CD4-positive, alpha-beta T cell treated with Interferon alpha-2 for 1 hour (primary cell): ENCODE measurements at places on chromosomes 1 and 21.

DNA sequence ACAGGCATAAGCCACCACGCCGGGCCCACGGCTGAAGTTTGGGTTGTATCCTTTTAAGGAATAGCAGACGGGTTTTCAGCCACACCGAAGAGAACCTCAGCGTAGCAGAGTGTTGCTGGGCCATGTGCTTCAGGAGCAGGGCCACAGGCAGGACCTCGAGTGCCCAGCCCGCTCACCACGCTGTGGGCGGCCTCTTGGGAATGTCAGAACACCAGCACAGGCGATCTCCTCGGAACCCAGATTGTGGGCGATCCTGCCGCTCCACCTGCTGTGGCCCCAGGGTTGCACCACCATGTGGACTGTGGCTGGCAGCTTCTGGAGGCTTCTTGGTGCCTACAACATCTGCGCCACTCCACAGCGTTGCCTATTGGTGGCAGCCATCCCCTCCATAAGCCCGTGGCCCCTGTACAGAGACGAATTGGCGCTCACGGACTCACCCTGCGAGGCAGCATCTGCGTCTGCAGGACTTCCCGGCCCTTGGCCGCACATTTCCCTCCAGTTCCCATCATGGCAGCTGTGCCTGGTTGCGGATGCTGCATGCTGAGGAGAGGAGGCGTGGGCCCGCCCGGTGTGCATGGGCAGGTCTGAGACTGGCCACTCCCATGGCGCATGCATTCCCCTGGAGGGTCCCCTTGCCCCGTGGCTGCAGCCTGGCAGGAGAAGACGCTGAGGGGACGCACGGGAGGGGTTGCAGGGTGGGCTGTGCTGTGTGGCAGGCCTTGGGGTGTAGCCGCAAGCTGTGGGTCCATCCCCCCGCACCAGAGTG is 69.3 kb downstream of the SKI start:
- no peak for DNase-seq

DNA sequence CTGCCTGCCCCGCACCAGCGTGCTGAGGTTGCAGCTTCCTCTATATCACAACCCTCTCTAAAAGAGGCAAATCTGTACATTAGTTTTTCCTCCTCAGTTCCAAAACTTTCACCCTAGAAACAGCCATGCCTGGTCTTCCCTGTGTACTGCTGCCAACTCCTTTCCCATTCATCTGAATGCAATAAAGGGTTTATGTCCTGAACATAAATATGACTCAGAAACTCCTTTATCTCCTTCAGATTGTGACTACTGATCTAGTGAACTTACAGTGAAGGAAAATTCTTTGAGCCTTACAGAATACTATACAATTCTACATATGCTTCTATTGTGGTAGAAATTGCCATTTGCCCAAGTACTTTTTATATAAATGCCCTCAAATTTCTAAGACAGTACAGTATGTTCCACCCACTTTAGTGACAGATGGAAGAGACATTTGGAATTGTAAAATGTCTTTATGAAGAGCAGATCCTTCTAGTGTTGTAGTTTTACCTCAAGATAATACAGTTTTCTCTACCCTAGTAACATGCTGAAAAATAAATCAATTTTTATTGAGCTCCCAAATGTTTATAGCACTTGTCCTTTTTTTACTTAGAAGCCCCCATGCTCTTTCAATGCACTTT is 345.1 kb upstream of the SNX7 start:
- DNase-seq: no peak

GRCh38 chr1:160618327-160618726 is 28.5 kb downstream of the SLAMF1 start:
- DNase-seq: no peak

- no peak for DNase-seq
Measured at GRCh38 chr1:216005916-216006315, 417.3 kb downstream of the USH2A start.

DNA sequence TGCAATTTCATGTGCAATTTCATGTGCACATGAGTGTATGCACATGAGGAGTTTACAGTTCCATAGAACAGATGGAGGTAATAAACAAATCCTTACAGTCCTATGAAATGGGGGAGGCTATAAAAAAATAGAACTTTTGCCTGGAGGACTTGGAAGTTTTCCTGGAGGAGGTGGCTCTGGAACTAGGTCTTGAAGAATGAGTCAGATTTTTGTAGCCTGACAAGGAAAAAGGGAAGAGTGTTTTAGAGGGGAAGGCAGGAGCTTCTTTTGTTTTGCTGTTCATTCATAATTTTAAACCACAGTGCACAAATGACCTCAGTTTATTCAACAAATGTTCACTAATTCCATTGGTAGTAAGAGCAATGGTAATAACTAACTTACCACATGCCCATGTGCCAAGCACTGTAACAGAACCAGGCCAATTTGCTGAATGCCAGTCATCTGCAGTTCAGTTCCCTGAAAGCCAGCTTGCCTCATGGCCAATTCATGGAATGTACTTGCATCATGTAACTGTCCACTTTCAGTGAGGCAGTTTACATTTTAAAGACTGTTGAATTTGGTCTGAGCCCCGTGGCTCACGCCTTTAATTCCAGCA is 2.7 kb downstream of the DIO1 start:
- no peak for DNase-seq

DNA sequence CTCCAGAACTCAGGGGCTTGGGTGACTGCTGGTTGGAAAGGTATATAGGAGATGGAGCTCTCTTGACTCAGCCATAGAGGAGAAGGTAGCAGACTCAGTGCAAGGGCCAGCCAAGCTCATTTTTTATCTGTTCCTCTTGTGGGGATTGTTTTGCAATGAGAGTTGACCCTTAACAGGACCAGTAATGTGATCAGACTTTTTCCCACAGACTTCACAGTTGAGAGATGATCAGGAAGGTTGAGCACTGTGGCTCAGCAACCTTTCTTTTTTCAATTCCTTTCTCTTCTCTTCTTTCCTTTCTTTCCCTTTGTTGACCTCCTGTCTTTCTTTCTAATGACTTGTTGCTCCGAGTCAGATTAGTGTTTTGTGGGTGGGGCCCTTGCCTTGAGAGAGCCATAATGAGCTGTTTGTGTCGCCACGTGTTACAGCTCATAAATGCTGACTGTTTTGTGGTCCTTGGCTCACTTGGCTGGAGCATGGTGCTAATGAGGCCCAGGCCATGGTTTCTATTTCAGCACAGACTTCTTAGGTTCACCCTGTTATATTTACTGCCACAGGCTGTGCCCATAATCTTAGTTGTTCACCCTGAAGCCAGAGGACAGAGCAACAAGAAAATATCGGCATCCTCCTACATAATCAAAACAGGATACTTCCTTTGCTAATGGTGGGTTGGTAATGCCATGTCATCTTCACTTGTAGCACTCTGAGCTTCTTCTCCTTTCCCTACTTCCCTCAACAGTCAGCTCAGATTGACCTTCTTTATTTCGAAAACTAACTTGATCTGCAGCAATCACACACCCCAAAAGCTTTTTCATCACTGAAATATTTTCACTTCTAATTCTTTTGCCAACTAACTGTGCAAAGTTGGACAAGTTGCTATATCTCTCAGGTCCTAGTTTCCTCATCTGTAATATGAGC is 13.9 kb downstream of the ADAM30 start:
- no peak for DNase-seq

DNA sequence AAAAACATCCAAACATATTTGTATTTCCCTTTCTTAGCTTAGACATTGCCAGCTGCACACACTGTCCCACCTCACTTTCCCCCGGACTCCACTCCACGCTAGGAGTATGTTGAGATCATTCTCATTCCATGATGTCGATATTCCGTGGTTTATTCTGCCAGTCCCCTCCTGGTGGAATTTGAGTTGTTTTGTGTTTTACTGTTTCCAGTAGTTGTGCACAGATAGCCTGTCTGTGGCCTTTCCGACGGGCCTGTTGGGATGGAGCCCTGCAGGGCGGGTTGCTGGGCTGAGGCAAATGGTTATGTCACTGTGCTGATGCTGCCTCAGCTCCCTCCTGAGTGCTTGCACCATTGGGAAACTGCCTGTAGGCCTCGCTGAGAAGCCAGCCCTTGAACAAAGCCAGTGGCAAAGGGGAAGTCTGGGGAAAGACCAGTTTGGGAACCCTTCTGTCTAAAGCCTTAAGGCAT is 12.8 kb downstream of the TRAPPC10 start:
- peak; percentile 21 for DNase-seq

- no peak for DNase-seq
Measured at GRCh38 chr1:210726621-210727020, 397.9 kb downstream of the HHAT start.

DNA sequence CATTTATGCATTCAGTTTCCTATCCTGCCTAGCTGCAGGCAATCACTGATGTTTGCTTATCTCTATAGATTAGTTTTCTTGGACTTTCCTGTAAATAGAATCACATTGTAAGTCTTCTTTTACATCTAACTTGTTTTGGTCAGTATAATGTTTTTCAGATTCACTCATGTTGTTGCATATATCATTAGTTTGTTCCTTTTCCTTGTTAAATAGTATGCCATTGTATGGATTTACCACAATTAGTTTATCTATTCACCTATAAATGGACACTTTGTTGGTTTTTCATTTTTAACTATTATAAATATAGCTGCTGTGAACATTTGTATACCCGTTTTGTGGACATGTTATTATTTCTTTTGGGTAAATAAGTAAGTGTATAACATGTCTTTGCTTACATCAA is 44.2 kb upstream of the BACH1 start:
- DNase-seq: no peak

GRCh38 chr1:189550498-189550897 is 927.2 kb downstream of the BRINP3 start:
- DNase-seq: no peak

DNA sequence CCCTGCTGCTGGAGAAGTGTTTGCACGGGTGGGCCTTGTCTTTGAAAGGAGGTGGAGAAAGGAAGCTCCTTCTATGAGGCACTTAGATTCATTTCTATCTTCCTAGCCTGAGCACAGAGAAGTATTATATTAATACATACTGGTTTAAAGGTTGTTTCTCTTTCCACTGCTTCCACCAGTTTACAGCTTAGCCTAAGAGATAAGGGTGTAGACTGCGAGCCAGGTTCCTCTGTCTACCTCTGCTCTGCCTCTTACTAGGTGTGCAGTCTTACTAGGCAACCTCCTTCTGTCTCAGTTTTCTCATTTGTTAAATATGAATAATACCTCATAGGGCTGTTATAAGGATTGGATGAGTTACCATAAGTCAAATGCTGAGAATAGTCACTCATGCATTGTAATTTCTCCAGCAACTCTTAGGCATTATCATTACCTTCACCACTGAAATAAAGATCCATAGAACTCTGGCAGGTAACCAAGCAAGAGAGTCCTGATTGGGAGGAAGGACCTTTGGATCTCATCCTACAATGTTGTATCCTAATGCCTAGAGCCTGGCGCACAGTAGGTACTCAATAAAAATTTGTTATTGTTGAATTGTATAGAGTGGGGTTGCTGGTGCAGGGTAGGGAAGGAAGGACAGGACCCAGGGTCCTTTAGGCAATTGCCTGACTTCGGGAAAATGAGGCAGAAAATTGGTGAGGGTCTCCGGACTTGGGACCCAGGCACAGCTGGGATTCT is 95.1 kb downstream of the TBX19 start:
- DNase-seq: no peak

- DNase-seq: no peak
Measured at GRCh38 chr1:1982379-1983232, 21.0 kb downstream of the CFAP74 start.

DNA sequence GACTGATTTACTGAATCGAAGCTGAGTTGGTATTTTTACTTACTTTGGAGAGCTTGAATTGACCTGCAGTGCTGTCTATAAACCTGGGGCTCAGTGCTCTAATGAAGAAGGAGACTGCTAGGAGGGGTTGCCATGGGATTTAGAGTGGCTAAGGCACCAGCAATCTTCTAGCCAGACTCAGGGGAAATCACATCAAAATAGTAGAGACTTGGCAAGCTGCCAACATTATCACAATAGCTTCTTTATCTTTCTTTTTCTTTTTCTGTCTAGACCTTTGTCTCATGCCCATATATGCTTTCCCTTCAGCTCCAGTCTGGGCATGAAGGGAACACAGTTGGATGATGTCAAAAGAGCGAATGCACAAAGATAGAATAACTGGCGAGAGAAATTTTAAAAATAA is 301.1 kb upstream of the DPYD start:
- DNase-seq: no peak

- DNase-seq: peak; percentile 54
Measured at GRCh38 chr1:169601096-169601881, 15.0 kb upstream of the F5 start.

GRCh38 chr1:16151196-16151994 is 4.5 kb downstream of the EPHA2 start:
- no peak for DNase-seq

DNA sequence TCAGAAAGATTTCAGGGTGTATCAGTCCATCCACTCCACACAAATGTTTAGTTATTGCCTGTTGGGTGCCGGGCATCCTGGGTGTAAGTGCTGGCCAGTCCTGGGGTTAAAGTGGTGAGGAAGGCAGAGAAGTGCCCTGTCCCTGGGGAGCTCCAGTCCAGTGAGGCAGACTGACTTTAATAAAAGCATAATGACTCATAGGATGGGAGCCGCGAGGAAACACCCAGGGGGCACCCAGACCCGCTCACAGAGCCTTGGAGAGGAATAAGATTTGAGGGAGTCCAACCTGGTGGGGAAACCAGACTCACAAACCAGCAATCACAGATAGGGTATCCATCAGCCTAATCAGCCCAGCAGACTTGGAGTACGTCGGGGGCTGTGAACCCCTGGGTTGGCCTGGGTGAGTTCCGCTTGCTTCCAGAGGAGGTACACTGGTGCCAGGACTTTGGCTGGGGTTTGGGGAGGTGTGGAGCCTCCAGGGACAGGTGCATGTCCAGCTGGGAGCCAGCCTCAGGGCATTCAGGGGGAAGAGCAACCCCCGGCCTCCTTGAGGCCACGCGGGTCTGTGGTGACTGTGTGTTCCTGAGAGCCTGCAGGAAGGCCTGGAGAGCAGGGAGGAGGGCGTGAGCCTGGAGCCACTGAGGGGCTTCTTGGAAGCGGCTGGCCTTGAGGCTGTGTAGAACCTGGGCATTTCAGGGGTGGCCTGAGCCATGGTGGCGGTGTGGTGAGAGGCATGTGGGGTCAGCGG is 3.7 kb downstream of the PEAR1 start:
- DNase-seq: no peak

GRCh38 chr1:5424802-5425703 is 567.2 kb downstream of the NPHP4 start:
- DNase-seq: no peak

GRCh38 chr1:152747831-152748230 is 10.0 kb upstream of the KPRP start:
- no peak for DNase-seq

- no peak for DNase-seq
Measured at GRCh38 chr1:111879081-111879480, 110.4 kb downstream of the KCND3 start.

- no peak for DNase-seq
Measured at GRCh38 chr1:2388004-2388913, 3.1 kb downstream of the MORN1 start.

DNA sequence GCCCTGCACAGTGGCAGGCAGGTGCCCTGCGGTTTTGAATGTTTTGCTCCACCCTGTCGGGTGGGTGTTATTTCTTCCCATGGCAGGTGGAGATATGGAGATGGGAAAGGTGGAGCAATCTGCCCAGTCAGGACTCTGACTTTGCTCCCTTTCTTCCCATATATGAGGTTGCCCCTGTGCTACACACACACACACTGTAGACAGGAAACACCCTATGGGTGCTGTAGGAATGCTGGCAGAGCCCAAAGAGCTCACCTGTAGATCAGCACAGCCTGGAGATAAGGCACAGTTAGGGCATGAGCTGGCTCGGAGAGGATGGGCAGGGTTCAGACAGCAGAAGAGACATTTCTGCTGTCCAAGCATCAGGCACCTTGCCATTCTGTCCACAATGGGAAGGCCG is 246.0 kb upstream of the AJAP1 start:
- DNase-seq: no peak

GRCh38 chr1:31122741-31123140 is 57.2 kb upstream of the PUM1 start:
- no peak for DNase-seq

- DNase-seq: no peak
Measured at GRCh38 chr1:233459968-233460367, 132.4 kb downstream of the MAP3K21 start.
